ENCODE measurements at places on chromosomes 6 and 20.

- no peak for DNase-seq
These were observed 9.5 kb upstream of the ADGRG6 start for GRCh38 chr6:142292166-142292924.

- DNase-seq, result peak; percentile 72
These were observed 872 bp upstream of the RBM39 start for GRCh38 chr20:35742741-35743523.

DNA sequence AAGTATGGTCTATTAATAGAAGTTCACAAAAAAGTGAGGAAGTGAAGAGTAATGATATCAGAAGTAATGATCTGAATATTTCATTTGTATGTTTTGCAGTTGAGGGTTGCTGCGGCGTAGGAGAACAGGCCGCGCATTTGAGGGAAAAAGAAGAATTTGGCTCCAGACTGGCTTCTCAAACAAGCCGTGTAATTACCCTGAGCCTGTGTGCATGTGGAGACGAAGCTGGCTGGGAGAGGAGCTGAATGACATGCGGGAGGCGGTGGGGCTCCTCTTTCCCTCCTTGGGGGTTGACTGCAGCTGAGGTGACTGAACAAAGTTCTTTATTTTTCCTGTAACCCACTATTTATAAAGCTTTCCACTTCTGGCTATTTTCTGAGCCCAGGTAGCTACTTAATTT, 115.5 kb upstream of the AFDN start:
- no peak for DNase-seq

GRCh38 chr20:10423735-10424134, 10.3 kb downstream of the MKKS start:
- DNase-seq, result no peak

DNA sequence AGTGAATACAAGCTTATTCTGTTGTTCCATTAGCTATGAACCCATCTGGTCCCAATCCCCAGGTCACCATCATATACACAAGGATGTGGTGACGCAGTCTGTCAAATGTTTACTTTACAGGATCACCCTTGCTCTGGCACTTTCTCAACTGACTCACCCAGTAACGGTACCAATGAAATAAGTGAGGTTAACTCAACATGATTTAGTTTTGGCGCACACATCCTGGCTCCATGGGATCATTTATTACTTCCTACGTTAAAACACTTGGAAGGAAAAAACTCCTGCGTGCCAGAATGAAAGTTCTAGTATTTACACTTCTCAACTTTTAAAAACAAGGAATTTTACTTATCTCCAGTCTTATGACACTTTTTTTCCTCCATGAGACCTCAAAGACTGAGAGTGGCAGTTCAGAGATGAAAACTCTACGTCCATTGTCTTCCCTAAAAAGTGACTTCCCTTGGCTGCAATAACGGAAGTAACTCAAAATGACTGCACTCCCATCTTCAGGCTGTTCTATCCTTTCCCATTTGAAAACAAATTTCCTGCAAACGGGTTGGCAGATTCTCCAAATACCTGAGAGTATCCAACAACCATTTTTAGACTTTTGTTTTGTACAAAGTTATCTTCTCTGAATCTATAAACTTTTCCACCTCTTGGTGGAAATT, 15.9 kb downstream of the AGPAT4 start:
- no peak for DNase-seq

- no peak for DNase-seq
These were observed 38.2 kb upstream of the SUPT3H start for GRCh38 chr6:45415788-45416518.

GRCh38 chr6:23202207-23202606, 632.8 kb downstream of the HDGFL1 start:
- DNase-seq, result no peak

DNA sequence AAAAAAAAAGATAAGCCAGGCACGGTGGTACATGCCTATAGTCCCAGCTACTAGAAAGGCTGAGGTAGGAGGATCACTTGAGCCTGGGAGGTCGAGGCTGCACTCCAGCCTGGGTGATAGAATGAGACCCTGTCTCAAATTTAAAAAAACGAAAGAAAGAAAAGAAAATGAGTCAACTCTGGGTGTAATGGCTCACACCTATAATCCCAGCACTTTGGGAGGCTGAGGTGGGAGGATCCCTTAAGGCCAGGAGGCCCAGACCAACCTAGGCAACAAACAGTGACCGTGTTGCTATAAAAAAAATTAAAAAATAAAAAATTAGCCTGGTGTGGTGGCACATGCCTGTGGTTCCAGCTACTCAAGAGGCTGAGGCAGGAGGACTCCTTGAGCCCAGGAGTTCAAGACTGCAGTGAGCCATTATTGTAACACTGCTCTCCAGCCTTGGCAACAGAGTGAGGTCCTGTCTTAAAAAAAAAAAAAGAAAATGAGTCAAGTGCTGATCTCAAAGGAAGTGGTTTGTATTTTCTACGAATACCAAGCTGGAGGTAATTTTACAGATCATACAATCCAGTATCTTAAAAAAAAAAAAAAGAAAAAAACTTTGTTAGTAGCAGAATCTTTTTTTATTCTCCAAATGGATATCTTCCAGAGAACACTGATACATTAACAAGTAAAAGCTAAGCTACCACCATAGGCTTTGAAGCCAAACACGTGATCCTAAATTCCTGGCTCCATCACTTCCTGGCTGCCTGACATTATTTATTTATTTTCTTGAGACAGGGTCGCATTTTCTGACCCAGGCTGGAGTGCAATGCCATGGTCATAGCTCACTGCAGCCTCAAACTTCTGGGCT, 5.7 kb downstream of the COMMD7 start:
- DNase-seq, result no peak

GRCh38 chr20:46816886-46817638, 77.6 kb upstream of the EYA2 start:
- DNase-seq, result no peak

- no peak for DNase-seq
These were observed 37.7 kb upstream of the PXDC1 start for GRCh38 chr6:3789018-3789895.

GRCh38 chr6:4287811-4288244, 152.5 kb upstream of the ECI2 start:
- DNase-seq, result no peak

DNA sequence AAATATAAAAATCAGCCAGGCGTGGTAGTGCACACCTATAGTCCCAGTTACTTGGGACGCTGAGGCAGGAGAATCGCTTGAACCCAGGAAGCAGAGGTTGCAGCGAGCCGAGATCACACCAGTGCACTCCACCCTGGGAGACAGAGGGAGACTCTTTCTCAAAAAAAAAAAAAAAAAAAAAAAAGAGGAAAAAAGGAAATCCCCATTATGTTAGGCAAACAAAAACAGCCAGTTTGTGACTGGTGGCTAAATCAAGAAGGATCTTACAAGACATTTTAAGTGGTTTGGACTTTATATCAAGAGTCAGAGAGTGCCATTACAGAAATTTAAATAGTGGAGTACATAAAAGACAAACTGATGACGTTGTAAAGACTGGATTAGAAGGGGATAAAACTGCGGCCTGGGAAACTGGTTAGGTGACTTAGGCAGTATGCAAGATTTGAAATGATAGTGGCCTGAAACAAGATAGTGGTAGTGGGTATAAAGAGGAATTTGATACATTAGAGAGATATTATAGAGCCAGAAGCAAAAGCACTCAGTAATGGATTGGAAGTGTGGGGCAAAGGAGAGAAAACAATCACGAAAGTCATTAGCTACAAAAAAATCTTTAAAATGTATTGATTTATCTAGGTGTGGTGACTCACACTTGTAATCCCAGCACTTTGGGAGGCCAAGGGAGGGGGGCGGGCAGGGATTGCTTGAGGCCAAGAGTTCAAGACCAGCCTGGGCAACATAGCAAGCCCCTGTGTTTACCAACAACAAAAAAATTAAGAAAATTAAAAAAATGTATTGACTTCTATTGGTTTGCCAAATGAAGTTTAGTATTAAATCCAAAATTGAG, 1.7 kb upstream of the MYO6 start:
- peak; percentile 37 for DNase-seq

GRCh38 chr6:13848522-13849150, 34.3 kb upstream of the MCUR1 start:
- DNase-seq, result no peak

- no peak for DNase-seq
These were observed 525 bp downstream of the MACROD2 start for GRCh38 chr20:13995841-13996240.

- DNase-seq, result no peak
These were observed 82.8 kb downstream of the FAM83B start for GRCh38 chr6:54929245-54929909.

Data from inflammatory macrophage treated with lipopolysaccharide for 1 hour (primary cell).